ENCODE measurements at places on chromosomes 6 and 20.

GRCh38 chr20:58941471-58941870 is 39.6 kb upstream of the NELFCD start:
- no peak for DNase-seq

DNA sequence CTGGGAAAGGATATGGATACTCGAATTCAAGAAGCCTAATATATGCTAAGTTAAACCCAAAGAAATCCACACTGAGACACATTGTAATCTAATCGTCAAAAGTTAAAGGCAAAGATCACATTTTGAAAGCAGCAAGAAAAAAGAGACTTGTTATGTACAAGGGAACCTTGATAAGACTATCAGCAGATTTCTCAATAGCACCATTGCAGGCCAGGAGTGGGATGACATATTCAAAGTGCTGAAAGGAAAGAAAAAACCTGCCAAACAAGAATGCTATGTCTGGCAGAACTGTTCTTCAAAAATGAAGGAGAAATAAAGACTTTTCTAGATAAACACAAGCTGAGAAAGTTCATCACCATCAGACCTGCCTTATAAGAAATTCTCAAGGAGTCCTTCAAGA is 75.2 kb downstream of the COL21A1 start:
- no peak for DNase-seq

DNA sequence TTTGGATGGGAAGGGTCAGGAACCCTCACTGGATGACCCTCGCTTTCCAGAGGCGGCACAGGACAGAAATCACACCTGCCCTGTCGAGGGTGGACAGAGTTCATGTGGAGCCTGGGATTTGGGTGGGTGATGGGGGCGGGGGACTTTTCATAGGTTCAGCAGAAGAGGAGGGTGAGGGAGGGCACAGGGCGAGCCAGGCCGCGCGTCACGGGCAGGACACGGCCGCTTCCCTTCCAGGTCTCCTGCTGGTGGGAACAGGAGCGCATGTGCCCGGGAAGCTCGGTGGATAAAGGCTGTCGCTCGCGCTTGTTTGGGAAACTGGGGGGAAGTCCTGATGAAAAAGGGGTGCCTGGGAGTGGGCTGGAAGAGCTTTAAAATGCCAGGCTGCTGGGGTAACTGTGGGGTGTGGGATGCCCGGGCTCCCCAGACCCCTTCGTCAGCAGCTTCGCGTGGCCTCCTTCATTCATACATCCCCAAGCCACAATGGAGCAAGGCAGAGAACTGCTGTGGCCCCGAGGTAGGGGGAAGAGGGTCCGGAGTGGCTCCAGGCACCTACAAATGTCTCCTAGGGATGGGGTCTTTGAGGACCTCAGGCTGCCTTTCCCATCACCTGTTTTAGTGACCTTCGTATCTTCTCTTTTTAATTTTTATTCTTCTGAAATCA is 102.2 kb downstream of the DACT2 start:
- no peak for DNase-seq

DNA sequence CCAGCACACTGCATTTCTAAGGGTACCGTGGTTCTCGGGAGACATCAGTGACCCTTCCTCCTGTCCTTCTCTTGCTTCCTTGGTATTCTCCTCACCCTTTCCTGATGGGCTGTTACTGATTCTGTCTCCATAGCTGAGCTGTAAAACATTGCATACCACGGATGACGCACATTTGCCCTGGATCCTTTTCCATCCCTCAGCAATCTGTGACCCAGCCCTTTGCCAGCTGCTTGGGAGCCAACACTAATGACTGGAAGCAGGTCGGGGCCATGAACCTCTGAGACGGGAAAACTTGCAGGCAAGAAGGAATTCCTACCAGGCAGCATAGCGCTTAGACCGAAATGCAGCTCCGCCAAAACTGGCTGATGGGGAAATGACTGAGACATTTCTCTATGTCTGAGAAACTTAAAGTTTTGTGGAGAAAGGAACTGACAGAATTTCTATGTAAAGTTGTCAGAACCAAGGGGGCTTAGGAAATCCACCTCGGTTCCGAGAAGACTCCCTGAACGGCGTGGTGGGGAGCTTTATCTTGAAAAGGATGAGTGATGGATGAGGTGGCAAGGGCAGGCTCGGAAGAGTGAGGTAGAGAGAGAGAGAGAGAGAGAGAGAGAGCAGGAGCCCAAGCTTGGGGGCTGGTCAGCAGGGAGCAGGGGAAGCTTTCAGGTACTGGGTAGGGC is 19.2 kb downstream of the TUBB2B start:
- no peak for DNase-seq

DNA sequence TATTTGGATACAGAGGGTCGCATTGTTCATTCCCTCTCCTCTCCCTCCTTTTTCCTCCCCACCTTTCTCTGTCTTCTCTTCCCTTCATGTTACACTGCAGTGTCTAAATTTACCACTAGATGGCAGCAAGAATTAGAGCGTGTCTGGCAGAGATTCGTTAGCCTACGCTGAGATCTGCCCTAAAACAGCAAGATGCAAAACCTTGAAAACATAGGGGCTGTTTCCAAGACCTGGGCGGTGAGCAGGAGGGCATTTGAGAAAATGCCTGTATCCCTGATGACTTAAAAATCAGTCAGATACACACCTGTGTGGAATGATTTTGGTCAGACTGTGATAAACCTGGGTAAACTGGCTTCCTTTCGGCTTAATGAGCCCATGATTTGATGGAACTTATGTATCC is 101.5 kb upstream of the ISM1 start:
- no peak for DNase-seq

GRCh38 chr20:43833511-43834395 is 80.9 kb upstream of the TOX2 start:
- DNase-seq = no peak

GRCh38 chr20:34876406-34877282 is at the start of gene ACSS2:
Gene ACSS2, plus strand, starts transcription at chr20:34876612. Its CDS starts 34 bp downstream, at chr20:34876646.
- DNase-seq = peak; percentile 72

DNA sequence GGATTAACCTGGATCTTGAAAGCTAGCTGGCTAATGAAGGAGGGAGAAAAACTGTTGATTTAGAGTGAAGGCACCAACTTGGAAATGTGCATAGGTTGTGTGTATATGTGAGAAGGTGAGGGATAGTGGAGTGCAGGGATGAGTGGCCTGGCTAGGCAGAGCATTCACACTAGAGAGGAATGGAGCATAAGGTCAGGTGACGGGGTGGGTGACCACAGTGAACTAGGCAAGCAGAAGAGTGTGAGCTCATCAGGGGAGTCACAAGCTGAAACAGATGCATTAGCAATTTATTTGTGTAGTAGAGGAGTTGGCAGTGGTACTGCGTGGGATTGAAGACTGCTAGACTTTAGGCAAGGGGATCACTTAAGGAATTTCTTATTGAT is 10.5 kb downstream of the ANKRD66 start:
- DNase-seq = no peak

GRCh38 chr20:45835825-45836224 is 2.2 kb downstream of the SNX21 start:
- DNase-seq = no peak

DNA sequence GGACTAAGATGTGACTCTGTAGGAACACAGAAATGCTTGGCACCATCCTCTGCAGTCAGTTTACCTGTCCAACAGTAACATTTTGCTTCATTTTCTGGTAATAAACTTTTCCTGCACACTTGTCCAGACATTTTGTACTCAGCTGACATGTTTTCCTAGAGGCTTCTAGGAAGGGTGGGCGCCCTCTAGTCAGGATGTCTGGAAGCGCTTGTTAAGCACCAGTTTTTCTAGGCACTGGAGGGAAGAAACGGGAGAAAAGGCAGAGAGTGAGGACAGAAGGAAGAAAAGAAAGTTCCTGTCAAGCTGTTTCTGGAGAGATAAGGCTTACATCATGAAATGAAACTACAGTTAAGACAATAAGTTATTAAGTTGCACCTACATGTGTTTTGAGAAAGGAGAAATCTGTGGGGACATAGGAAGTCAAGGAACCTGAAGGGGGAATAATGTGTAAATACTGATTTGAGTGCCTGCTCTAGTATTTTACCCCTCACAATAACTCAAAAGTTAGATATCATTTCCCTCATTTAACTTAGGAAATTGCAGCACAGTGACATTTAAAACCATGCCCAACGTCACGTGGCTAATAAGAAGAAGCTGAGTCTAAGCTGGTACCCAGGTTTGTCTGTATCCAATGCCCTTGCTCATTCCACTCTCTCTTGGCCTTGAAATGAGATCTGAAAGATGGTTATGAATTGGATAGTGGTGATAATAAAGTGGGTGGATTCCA is 42.7 kb upstream of the TNFRSF21 start:
- DNase-seq = no peak

DNA sequence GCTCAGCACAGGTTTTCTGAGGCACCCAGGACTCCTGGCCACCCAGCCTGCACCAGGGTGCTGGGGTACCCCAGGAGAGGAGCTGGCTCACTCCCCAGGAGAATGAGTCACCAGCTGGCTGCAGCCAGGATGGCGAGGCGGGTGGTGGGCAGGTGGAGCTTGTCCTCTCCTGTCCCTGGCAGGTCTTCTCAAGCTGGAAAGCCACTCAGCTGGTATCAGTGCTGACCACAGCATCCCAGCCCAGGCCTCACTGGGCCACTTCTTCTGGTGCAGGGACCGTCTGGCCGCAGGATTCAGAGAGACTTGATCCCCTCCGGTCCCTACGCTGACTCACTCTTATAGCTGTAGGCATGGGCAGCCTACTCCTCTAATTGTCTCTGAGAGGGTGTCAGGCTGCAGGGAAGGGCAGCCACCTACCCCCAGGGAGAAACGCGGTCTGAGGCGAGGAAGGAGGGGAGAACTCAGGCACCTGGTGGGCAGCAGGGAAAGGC is 22.2 kb downstream of the TFEB start:
- DNase-seq = no peak

DNA sequence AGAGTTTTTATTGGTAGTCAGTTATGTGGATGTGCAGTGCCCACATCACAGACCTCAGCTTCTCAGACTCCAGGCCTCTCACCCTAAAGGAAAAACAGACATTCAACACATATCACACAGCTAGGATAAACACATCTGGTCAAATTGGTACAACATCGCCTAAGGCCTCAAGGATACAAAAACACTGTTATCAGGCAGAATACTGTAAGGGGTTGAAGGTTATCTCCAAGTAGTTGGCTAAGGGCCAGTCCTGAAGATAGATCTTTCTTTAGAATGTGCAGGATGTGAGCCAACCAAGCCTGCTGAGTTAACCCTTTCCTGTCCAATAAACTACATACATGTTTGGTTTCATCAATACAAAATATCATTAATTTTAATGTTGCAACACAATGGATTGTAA is 308.4 kb upstream of the GJE1 start:
- no peak for DNase-seq

GRCh38 chr6:121932076-121932991 is 467.1 kb upstream of the HSF2 start:
- DNase-seq = no peak

- DNase-seq = no peak
These were observed 43.9 kb downstream of the SCML4 start for GRCh38 chr6:107780226-107780625.

- DNase-seq = no peak
These were observed 7.1 kb downstream of the NPEPL1 start for GRCh38 chr20:58699623-58700107.

DNA sequence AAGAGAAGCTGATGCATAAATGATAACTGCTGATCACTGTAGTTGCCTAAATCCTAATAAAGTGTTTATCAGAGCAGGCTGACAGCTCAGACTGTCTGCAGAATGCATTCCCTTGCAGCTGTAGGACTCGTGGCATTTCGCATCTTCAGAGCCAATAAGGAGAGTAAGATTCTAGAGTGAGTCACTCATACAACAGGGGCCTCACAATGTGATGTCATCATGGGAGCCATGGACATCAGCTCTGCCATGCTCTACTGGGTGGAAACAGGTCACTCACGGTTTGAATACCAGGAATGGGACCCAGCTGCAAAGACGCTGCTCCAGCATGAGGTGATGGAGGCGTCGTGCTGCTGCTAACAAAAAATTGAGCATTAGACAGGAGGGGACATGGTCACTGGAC is 7.4 kb downstream of the FAM209B start:
- DNase-seq = no peak

DNA sequence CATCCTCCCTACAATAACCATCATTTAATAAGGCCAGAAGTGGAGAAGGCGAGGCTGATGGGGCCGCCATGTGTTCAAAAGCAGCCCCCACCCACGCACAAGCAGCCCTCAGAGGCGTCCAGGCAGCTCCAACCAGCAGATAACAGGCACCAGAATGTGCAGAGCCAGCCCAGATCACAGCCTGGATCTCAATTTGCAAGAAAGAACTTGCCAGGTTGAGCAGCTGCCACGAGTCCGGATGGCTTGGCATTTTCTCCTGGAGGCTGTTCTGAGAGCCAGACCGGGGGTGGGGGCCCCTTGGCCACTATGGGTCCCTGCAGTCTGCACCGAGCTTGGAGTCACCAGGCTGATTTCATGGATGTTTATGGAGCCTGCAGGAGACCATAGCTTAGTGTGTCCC is 338.1 kb downstream of the PREX1 start:
- no peak for DNase-seq

GRCh38 chr6:33390767-33391277 is 801 bp upstream of the KIFC1 start:
- no peak for DNase-seq

DNA sequence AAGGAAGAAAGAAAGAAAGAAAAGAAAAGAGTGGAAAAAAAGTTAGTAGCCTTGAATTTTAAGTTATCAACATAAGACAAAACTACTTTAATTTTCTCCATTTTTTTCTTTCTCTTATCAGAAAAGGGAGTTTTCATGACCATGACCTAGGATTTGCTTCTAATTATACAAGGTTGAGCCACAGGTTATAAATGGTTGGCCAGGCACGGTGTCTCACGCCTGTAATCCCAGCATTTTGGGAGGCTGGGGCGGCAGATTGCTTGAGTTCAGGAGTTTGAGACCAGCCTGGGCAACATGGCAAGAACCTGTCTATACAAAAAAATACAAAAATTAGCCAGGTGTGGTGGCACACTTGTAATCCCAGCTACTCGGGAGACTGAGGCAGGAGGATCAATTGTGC is 7.8 kb upstream of the MTRES1 start:
- DNase-seq = no peak

DNA sequence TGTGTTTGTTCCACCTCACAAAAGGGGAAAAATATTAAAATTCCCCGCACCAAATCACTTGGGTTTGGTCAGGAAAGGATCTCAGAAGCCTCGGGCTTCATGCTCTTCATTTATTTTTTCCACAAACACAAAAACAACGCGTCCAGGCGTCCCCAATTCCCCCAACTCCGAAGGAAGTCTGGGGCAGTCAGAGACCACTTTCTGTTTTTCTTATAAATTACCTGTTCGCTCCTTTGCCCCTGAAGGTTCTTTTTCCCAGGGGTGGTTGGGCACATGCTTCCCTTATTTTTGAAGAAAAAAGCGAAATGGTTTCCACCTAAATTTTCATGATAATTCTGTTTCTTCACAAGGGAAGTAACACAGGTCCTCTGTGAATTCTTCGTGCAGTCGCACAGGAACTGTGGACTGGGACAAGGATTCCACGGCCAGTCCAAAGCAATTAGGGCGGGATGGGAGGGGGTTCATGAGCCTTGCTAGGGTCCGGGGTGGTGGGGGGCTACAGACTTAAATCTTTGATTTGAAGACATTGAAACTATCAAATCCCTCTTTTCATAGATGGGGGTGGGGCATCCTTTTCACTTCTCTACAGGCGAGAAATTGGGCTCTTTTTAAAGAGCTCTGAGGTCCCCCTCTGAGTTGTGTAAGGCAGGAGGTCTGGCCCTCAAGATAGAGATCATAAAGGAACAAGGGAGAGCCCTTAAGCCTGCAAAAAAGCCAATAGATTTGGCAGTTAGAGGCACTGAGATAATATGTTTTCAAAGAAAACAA is 30.5 kb upstream of the HFE start:
- DNase-seq = no peak
